ENCODE measurements at places on chromosomes 4 and X. TPM values are rescaled to one million over a fixed set of nuclear protein-coding genes. Genes with fewer than 3 reads are reported as not detected.

Gene AKAP14
- total RNA-seq: 0.97 TPM

Gene FAM9B
- 2.8 TPM for total RNA-seq

Gene PDE6B
- 1.2 TPM for total RNA-seq

Gene PLAC1
- total RNA-seq: not detected

Gene BTC
- total RNA-seq: 3.0 TPM

Gene ITIH6
- not detected for total RNA-seq

Gene NALF2
- not detected for total RNA-seq

Gene OGT
- 160 TPM for total RNA-seq

Gene CASP3
- total RNA-seq: 10.6 TPM

Gene SHISA3
- 1.8 TPM for total RNA-seq

Gene ITM2A
- total RNA-seq: 565 TPM

Gene IL15
- total RNA-seq: 4.7 TPM

Gene TRIM60
- not detected for total RNA-seq

Gene TMSB15C
- 0.59 TPM for total RNA-seq

Gene MXRA5
- 5.9 TPM for total RNA-seq

Gene PRR32
- not detected for total RNA-seq

Gene FABP2
- total RNA-seq: not detected

Gene AFM
- total RNA-seq: not detected

Gene EXOC1L
- not detected for total RNA-seq

Gene SH3BGRL
- total RNA-seq: 136 TPM

Gene CT55
- not detected for total RNA-seq

Gene TREX2
- 2.9 TPM for total RNA-seq

Gene INTU
- 16.1 TPM for total RNA-seq

Gene EFHC2
- total RNA-seq: 2.8 TPM

Gene TXLNG
- total RNA-seq: 11.8 TPM

Gene PNMA6F
- total RNA-seq: not detected

Gene TASL
- total RNA-seq: 0.29 TPM

Gene GPR50
- total RNA-seq: 0.82 TPM

Gene SOX3
- total RNA-seq: not detected

Gene HTT-AS
- total RNA-seq: not detected

Gene XKRX
- 0.24 TPM for total RNA-seq

Gene MMAA
- 7.5 TPM for total RNA-seq

Gene EFNB1
- 8.8 TPM for total RNA-seq

Gene PNMA3
- total RNA-seq: not detected

Gene OTUD6A
- total RNA-seq: not detected

Gene CLCN4
- total RNA-seq: 3.6 TPM

Gene CT47A1
- total RNA-seq: not detected

Gene FGA
- total RNA-seq: not detected

Gene GASK1B
- 135 TPM for total RNA-seq

Gene DRP2
- total RNA-seq: 4.7 TPM

Gene CLDN22
- 3.5 TPM for total RNA-seq

Gene RADX
- total RNA-seq: 15.7 TPM

Gene PLCXD1
- 11.8 TPM for total RNA-seq

Gene PCSK1N
- total RNA-seq: not detected

All from uterus (tissue), 4 donors.